ENCODE measurements at places on chromosomes 4 and X. TPM values are rescaled to one million over a fixed set of nuclear protein-coding genes. Genes with fewer than 3 reads are reported as not detected.

DNA sequence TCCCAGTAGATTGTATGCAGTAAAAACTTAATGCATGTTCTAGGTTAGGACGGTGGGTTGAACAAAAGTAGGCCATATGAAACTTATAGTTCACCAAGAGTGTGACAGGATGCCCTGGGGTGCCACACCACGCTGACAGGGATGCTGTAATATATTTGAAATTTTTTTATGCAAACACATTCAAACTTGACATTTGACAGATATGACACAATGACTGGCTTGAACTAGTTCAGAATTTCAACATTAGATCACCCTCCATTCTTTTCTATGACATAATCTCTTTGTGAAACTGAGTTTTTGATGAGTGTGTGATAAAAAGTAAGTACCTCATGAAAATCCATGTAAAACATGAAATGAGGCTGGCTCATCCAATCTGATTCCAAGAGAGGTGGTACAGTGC lies 198.4 kb downstream of the PALLD start:
- DNase-seq: no peak

DNA sequence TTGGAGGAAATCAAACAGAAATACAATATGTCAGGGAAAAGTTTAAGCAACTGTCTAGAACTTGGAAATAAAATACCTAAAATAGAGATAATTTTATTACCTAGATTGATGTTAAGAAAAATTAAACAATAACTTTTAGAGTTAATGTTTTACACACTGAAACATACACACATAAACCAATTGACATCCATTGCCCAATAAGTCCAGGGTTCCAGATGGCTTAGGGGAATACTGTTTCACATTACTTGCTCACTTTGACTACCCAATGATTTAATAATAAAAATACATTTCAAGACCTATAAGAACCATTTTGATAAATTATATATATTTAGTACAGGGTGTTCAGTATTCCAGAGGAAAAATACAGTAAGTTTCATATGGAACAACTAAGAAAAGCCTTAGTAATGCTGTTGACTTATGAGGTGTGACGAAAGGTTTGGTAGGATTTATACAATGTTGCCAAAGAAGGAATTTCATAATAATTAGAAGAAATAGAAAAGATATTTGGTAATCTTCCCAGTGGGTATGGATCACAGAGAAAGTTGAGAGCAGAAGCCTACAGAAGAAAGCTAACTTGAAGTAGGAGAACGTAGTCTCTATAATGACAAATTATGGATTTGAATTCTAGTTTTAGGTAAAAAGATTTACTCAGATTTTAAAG lies 23.0 kb upstream of the UGT2B4 start:
- DNase-seq: no peak

Gene RFC1
- total RNA-seq: 31.4 TPM

- no peak for DNase-seq
These were observed 1999.0 kb downstream of the ARAP2 start for GRCh38 chr4:34245276-34245675.

Gene GBA3
- total RNA-seq: 0.16 TPM

All from mesenteric fat pad (tissue), 1 donor.